ENCODE measurements at places on chromosomes 7 and 10.

DNA sequence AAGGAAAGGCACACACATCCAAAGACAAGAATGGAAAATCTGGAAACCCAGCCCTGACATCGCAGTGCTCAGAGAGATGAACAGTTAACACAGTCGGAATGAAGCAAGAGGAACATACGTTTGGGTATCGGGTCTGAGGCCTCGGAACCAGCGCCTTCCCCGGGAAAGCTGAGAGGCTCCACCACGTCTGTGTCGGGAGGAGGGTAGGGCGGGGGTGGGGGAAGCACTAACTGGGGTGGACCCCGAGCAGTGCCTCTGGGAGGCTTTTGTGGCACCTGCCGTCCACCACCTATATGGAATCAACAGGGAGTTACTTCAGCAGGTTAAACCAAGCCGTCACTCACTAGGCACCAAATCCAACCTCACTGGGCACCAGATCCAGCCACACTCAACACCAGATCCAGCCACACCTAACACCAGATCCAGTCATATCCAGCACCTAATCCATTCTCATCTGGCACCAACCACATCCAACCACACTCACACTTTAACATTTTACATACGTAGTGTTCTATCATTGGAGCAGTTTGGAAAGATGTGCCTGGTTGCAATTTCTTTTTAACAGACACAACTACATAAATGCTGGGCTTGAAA, 233.6 kb downstream of the COBL start:
- no peak for DNase-seq

GRCh38 chr7:140061607-140061930, 1.2 kb downstream of the PARP12 start:
- no peak for DNase-seq

- DNase-seq: no peak
These were observed 7.2 kb upstream of the HGF start for GRCh38 chr7:81776948-81777630.

GRCh38 chr10:70649526-70649925, 22.8 kb upstream of the ADAMTS14 start:
- DNase-seq: no peak

GRCh38 chr10:113007343-113007771, 57.3 kb downstream of the TCF7L2 start:
- no peak for DNase-seq

- DNase-seq: no peak
These were observed 38.4 kb upstream of the LRRC4 start for GRCh38 chr7:128069373-128070364.

DNA sequence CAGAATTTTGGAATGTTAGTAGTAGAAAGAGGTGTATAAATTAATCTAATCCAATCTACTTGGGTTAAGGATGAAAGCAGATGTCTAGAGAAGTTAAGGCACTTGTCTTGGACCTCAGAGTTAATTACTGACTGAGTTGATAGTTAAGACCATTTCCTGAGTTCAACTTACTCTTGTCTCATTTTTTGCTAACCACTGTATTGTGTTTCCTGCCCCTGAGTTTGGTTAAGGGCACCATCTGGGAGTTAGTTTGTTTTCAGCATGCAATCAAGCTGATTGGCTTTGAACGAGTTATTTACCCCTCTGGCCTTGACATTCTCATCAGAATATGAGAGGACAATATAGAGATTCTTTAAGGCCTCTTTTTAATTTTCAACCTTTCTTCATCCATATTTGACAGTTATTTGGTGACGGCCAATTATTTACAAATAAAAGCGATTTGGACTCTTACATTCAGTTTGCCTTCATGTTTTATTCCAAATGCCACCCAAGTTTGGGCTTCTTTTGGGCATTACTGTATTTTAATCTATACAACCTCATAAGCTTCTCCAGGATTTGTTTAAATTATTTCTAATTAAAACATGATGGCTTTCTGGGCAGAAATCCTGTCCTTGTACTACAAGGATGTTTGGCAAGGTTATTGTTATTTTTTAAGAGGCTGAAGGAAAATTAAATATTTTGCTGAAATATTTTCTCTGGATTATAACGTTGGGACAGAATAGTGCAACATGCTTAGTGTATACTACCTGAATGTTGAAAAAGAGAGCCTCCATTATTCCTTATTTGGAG, 225.0 kb downstream of the CACNB2 start:
- DNase-seq: no peak
